ENCODE measurements at places on chromosomes 4 and X.

DNA sequence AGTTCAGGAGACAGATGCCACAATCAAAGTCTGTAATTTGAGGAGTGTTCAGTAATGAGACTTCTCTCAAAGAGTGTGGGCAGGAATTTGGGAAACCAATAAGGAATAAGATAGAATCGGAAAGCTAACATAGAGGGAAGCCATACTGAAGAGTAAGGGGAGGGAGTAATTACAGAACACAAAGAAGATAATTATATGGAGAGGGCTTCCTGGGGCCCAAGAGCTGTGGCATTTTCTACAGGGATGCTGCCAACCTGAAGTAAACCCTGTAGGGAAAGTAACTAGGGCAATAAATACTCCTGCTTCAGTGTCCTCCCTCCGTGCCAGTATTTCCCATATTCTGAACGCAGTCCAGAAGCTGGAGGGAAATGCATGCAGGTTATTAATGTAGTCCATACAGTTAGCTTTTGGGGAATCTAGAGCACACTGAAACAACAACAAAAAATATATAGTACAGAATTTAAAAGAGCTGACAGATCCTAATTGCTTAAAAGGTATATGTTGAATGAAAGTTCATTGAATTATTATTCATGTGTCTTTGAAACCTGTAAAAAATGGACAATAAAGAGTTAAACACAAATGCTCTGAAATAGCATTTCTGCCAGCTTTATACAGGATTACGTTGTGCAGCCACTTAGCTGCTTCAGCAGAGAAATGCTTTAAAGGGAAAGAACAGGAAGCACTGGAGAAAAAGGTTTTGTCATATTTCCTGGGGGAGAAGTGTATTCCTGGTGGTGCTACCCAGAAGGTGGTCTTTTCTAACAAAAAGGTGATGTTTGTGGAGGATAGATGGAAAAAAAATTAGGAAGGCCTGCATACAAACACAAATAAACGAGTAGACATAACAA, 48.0 kb downstream of the CXXC4 start:
- no peak for DNase-seq

DNA sequence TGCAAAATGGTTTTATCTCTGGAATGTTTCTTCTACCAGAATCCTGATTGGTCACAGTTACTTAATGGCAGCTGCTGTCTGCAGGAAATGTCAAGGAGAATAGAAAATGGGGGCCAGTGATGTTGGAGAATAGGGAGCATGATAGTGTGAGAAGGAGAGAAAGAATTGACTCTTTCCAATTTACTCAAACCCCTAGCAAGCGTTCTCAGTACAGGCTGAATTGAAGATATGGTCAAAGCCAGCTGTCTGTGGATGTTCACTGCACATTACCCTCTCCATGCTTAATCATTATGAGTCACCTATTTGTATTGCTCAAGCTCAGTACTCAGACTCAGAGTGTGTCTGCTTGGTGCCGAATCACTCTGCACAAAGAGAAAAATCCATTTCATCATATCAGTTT, 57.8 kb upstream of the FAM47B start:
- DNase-seq = no peak

GRCh38 chr4:40600850-40601249, 28.8 kb downstream of the RBM47 start:
- no peak for DNase-seq

DNA sequence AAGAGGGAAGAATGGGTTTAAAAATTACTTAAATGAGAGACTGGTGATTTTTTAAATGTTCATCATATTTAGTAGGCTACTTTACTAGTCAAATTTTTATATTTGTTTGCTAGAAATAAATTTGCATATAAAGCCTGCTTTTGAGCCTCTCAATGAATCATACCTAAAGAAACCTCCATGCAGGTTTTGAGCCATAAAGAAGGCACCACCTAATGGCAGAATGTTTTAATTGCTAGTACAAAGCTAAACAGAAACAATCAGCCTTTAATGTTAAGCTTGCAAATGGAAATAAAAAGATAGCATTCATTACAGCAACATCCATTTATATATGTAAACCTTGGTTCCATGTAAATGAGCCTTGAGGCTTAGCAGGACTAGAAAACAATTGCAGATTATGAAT, 989.7 kb downstream of the CCSER1 start:
- no peak for DNase-seq

DNA sequence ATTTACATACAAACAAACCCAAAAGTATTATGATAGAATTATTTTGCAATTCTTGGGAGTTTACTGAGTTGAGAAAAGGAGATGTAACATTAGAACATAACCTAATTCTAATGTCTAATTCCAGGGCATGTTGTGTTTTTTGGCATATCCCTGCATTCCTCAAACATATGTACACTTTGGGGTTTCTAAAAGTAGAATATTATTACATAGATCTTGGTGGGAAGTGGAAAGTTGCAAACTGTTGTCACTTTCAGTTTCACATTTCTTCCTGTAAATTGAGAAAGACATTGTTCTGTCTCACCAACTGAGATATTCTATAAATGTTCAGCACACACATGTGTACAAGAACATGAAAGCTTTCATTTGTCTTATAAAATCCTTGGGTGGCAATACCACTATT, 24.4 kb upstream of the GBA3 start:
- DNase-seq = no peak

- DNase-seq = no peak
These were observed 49.5 kb upstream of the TMLHE start for GRCh38 chrX:155662282-155662681.

DNA sequence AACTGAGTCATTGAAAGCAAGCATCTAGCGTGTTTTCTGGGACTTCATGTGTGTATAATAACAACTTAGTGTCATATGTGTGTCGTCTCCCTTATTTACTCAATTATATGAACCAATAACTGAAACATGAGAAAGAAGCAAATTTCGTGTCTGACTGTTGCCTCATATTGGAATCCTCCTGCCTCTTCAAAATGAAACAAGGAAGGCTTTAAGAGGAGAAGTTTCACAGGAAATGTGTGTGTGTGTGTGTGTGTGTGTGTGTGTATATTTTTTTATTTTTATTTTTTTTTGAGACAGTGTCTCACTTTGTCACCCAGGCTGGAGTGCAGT, 145.8 kb upstream of the SFRP2 start:
- no peak for DNase-seq

DNA sequence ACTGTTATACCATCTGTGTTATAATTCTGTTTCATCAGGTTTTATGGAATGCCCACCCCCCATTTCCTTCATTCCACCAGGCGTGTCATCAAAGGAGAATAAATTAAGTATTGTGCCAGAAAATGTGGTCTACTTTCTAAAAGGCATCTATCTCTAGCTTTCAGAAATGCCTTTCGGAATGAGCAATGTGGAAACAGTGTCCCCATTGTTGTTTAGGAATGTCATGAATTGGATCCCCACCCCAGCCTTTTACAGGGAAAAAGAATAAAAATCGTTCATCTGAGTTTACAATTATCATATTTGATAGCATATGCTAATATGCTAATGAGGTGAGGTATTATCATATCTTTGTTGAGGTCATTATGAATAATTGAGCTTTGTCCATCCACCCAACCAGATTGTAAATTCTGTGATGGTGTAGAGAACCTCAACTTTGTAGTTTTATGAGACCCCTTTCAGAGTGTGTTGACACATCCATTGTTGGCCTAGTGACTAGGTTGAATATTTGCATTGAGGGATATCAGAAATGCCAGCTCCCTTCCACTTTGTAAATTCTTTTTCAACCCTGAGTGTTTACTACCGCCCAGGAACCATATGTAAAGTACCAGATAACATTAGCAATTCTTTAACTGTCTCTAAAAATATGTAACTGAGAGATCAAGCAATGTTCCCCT, 56.2 kb upstream of the CCDC160 start:
- DNase-seq = no peak

DNA sequence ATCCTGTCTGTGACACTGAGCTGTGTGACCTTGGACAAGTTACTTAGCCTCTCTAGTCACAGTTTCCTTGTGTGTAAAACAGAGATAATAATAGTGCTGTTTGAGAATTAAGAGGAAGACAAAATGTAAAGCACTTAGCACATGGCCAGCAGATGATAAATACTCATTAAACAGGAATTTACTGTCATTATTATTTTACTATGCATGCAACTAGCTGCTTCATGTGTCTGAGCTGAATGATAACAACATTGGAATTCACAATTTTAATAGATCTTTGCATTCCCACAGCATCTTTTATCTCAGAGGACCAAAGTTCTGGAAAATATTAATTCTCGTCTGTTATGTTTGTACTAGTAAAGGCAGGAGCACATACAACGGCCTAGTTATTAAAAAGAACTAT, 79.2 kb upstream of the TET2 start:
- no peak for DNase-seq

DNA sequence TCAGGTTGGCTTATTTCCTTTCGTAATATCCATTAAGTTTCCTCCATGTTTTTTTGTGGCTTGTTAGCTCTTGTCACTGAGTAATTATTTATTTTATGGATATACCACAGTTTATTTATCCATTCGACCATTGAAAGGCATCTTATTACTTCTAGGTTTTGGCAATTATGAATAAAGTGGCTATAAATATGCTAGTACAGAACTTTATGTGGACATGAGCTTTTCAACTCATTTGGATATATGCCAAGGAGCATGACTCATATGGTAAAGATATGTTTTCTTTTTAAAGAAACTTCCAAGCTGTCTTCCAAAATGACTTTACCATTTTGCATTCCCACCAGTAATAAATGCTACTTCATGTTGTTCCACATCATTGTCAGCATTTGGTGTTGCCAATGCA, 803.6 kb downstream of the GLUD2 start:
- no peak for DNase-seq

GRCh38 chr4:6450709-6451108, 21.7 kb downstream of the PPP2R2C start:
- DNase-seq = no peak

- DNase-seq = no peak
These were observed 34.1 kb upstream of the STOX2 start for GRCh38 chr4:183870997-183871396.

DNA sequence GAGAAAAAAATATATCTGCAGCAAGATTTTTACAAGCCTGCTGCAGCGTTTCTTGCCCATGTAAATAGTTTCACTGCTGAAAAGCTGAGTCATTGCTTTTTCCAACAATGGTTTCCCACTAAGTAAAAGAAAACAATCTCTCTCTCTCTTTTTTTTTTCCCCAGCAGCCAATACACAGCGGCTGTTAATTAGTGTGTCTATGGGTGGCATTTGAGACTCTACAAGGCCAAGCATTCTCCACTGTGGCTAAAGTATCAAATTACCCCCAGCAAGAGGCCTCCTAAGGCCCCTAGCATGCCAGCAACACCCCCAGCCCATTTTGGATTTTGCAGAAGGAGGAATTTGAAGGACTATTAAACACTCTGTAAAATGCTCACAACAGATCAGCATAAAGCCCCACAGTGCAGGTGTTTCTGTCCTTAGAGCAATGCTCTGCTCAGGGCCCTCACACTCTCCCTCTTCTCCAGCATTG, 837.4 kb downstream of the TRIML1 start:
- DNase-seq = no peak

- no peak for DNase-seq
These were observed 158.1 kb downstream of the FHIP1A start for GRCh38 chr4:151567056-151567455.

GRCh38 chr4:24364852-24365251, 219.5 kb downstream of the DHX15 start:
- no peak for DNase-seq

- DNase-seq = no peak
These were observed 43.1 kb downstream of the GASK1B start for GRCh38 chr4:158129694-158130093.

DNA sequence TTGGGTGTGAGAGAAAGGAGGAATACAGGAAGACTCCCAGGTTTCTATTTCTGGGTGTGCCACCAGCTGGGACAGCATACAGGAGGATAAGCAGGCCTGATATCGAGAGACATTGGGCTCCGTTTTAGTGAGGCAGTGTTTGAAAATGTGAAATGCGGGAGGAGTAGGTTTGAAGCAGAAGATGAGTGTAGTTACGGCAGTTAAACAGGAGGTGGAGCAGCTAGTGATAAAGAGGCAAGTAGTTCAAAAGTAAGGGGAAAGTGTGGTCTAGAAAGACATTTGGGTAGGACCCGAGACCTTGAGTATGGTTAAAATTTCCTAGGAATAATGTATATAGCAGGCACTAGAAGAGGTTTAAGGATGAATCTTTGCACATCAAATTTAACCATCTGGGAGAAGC, 42.4 kb downstream of the DCUN1D4 start:
- DNase-seq = no peak

- no peak for DNase-seq
These were observed 51.7 kb upstream of the OTUD4 start for GRCh38 chr4:145231906-145232700.

DNA sequence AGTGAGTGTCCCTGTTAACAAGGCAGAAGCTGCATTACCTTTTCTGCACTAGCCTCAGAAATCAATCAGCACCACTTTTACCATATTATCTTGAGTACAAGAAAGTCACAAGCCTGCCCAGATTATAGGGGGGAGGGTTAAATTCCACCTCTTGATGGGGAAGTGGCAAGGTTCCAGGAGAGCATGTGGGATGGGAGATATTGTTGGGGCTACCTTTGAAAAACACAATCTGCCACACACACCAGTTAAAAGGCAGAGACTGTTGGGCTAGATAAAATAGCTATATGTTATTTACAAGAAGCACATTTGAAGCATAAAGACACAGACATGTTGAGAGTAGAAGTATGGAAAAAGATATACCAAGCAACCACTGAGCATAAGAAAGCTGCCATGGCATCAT, 6.6 kb upstream of the AVPR2 start:
- no peak for DNase-seq

GRCh38 chr4:186079694-186080093, 10.7 kb downstream of the TLR3 start:
- no peak for DNase-seq

- peak; percentile 26 for DNase-seq
These were observed 11.8 kb upstream of the DCUN1D4 start for GRCh38 chr4:51831133-51831532.

DNA sequence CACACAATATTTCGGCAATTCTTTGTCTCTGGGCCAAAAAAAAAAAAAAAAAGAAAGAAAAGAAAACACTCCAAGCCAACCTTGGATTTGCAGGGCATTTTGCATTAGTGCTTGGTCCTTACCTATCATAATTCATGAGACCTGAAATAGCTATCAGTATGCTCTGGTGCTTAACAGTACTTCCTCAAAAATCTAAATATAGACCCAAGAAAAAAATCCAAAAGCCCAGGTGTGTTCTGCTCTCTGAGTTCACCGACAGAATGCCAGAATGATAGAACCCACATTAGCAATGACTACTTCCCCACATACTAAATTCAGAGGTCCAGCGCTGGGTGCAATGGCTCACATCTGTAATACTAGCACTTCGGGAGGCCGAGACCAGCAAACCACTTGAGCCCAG, 42.9 kb downstream of the ABCG2 start:
- no peak for DNase-seq

DNA sequence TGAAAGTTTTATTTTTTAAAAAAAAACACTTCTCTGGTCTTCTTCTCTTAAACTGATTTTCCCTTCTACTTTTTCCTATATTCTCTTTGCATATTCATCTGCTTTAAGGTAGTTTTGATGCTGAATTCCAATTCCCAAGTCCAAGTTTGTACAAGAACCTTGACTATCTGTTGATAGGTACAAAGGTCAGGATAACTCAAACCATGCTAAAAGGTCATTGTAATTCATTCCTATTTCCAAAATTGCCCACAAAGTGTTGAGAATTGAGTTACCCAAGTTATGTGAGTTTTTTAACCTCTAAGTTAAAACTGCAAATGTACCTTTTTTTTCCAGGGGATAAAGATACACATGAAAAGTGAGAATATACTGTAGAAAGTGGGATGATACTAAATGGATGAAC, 46.1 kb upstream of the TMEM192 start:
- DNase-seq = no peak

All from activated CD4-positive, CD25-positive, alpha-beta regulatory T cell treated with anti-CD3 and anti-CD28 coated beads, Interleukin-2, amount 50 U/mL, for 16 hours (primary cell).